ENCODE measurements at places on chromosomes 1 and 21.

GRCh38 chr1:64263856-64264255 lies 60.4 kb downstream of the UBE2U start:
- no peak for DNase-seq

GRCh38 chr1:96236156-96236739 lies 485.3 kb upstream of the PTBP2 start:
- DNase-seq, result peak; percentile 12

DNA sequence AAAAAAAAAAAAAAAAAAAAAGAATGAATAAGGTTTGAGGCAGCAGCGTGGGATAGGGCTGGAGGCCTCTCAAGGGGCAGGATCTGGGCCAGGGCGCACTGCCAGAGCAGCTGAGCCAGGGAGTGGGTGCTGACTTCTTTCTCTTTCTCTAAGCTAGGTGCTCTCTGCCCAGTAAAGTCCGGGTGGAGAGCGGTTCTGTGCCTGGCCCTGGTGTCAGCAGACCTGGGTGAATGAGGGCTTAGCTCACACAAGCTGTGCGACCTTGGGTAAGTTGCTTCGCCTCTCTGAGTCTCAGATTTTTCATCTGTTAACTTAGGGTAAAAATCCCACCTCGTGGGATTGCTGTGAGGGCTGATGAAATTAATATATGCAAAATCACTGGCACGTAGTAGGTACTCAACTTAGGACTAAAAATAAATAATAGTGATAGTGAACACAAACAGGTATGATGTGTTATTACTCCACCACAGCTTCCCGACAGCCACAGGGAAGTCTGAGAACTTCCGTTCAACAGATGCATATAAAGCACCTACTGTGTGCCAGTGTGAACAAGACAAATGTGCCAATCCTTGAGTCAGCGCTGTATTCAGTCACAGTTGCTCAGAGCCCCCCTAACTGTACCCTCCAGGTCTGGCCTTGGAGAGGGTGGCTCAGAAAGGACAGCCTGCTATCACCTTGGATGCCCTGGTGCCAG lies 2.0 kb upstream of the FAM131C start:
- no peak for DNase-seq

DNA sequence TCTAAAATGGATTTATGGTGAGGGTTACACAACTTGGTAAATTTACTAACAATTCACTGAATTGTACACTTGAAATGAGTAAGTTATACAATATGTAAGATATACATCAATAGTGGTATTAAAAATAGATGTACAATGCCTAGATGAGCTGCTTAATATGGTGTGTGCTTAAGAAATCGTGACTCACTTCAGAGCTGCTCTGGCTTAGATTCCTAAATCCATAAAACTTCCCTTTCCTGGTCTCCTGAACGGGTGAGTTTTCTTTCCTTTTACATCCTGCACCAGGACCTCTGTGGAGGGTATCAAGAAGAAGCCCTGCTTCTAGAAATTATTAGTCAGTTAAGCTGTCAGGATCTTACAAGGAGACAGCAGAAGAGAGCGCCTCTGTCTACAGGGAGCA lies 30.4 kb downstream of the H3-3A start:
- no peak for DNase-seq

GRCh38 chr1:40658751-40659648 lies 6.5 kb downstream of the RIMS3 start:
- no peak for DNase-seq

DNA sequence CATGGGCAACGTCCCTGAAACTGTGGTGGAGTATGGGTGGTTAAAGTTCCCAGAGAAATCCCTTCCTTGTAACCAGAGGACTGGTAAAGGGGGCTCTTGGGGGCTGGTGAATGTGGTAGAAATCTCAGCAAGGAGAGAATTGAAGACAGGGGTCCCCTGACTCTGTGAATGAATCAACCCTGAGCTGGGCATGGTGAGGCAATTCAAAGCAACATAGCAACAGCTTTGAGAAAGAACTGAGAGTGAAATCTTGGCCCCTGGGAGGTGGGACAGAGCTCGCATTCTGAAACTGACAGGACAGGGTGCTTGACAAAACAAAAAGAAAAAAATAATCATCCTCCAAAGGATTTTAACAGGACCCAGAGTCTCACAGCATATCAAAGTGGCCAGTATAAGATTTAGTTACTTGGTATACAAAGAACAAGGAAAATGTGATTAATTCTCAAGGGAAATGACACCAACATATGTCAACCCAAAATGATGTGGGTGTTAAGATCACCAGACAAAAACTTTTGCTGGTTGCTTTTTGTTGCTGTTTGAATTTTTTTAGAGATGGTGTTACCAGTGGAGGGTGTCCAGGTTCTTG lies 11.7 kb upstream of the SUMO3 start:
- DNase-seq, result no peak

DNA sequence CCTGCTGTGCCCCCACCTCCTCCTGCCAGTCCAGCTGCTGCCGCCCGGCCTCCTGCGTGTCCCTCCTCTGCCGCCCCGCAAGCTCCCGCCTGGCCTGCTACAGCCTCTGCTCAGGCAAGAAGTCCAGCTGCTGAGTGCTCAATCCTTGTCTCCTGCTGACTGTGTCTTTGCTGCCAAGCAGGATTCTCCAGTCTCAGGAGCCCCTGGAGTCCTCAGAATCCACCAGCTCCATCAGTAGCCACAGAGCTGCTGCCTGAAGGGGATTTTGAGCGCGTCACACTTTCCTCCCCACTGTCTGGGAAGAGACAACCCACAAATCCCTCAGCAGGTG lies 973 bp downstream of the KRTAP10-11 start:
- DNase-seq, result no peak

GRCh38 chr1:212401042-212401441 lies 13.6 kb downstream of the PACC1 start:
- DNase-seq, result no peak

GRCh38 chr21:44709426-44710293 lies 1.7 kb downstream of the TSPEAR start:
- no peak for DNase-seq

DNA sequence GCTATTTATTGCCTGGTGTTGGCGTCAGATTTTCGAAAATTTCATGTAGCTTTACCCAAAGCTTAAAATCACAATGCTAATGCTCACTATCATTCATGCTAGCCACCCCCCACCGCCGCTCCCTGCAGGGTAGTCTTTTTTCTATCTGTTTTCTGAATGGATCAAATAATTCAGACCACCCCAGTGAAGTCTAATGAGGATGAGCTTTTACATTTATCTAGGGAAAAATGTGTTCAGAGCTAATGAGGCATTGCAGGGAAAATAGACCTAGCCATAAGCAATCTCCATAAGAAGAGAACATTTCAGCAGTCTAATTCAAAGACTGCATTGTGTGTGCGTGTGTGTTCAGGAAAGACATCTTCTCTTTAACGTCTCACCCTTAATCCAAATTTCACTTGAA lies 533.0 kb upstream of the PRMT6 start:
- no peak for DNase-seq

GRCh38 chr1:39127513-39127912 lies 77.0 kb upstream of the MACF1 start:
- DNase-seq, result no peak

GRCh38 chr1:149844101-149844500 lies 55.3 kb upstream of the BOLA1 start:
- DNase-seq, result no peak

DNA sequence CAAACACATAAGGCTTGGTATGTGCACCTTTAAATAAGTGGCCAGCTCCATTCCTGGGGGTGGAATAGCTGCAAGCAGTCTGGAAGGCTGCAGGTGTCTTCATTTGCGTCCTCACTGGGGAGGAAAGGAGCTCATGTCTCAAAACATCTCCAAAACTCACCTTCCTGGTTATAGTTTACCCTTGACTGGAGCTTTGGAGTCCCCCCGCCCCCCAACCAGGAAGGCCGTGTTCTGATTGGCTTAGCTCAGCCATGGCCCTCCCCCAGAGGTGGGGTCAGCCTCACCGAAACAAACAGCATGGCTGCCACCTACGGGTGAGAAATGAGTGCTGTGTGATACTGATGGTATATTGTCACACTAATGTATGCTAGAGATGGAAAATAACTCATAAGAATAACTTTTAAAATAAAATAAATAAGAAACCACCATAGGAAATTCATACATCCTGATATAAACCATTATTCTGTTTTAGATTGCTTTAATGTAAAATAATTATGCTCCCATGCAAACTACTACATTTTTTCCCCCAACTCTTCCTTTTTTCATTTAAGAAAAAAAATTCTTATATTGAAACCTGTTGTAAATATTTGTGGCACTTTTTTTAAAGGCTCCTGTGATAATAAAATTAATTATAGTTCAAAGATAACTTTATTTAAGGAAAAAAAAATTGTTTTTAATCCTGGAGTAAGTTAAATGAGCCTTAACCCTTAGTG lies 90.8 kb downstream of the ZP4 start:
- DNase-seq, result peak; percentile 3

- no peak for DNase-seq
These were observed 19.9 kb downstream of the HIPK1 start for GRCh38 chr1:113949007-113949406.

DNA sequence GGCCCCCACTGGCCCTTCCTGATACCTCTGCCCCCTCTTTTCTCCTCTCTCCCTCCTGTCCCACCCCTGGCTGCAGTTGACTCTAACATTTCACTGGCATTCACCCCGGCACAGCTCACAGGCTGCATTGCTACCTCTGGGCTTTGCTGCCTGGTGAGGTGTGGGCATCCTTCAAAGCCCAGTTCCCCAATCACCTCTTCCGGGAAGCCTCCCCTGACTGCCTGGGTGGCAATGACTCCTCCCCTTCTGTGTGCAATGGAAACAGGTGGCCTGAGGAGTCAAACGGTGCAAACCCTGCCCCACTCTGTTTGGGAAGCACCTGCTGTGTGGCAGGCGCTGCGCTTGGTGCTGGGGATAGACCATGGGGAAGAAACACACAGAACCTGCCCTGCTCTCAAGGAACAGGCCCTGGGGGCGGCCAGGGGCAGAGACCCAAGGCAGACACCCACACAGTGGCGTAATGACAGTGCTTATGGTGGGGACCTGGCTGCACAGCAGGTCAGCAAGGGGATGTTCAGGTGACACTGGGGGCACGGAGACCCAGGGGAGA lies 39.3 kb upstream of the POFUT2 start:
- no peak for DNase-seq

DNA sequence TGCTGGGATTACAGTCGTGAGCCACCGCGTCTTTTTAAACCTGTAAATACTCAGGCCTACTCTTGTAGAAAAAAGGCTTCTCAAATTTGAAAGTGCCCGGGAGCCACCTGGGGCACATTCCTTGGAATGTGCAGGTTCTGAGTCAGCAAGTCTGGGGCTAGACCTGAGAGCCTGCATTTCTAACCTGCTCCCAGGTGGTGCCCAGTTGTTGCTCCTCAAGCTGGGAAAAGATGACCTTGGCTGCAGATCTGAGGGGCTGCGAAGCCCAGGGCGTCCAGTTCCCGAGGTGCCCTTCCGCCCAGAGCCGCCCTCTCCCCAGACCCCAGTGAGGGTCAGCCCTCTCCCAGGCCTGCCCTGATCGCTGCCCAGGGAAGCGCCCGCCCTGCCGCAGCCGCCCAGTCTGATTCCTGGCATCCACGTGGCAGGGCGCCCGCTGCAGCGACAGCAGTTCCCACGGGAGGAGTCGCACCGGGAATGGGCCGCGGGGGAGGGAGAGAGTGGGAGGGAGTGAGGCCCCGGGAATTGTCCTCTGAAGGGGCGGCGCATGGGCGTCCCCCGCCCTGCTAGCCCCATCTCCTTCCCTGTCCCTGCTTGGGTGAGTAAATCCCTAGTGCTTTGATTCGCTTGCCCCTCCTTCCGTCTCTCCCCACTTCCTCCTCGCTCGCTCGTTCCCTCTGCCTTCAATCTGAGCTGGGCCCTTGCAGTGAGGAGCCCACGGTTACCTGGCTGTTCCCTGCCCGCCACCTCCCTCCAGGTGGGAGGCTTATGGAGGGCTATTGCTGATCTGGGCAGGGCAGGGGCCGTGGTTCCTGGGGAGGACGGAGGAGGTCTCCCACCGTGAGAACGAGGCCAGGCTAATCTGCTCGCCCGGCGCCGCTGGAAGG lies 18.8 kb upstream of the TENT5B start:
- no peak for DNase-seq

DNA sequence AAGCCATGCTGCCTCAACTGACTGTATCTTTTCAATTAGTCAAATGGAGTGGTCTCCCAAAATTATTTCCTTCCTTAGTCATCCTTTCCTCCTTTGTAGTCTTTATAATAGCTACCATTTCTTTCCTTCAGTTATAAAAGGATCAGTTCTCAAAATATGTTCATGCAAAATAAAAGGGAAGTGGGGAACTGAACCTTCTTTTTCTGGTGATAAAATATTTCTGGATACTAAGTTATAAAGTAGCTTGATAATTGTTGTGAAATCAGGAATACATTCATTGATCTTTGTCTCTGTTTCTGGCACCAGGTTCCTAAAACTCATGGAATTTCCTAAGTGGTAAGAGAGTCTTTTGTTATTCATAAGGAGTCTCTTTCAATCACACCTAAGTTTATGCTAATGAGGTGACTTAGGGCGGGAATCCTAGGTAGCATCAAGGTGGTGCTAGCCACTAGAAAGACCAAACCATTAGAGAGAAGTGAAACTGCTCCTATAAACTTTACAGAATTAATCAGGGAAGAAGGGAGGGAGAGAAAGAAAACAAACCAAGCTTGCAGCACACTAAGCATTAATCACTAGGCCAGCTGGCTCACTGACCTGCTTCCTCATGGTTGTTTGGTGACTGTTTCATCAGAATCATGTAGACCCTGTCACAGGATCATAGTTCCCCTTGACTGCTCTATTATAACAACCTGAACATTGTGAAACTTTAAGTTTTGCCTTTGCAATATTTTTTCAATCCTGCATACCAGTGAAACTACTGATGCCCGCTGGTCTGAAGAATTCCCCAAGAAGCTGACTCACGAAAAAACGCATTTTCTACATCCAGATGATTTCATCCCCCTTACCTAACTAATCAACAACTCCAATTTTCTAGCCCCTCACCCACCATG lies 161.6 kb upstream of the PTBP2 start:
- no peak for DNase-seq

DNA sequence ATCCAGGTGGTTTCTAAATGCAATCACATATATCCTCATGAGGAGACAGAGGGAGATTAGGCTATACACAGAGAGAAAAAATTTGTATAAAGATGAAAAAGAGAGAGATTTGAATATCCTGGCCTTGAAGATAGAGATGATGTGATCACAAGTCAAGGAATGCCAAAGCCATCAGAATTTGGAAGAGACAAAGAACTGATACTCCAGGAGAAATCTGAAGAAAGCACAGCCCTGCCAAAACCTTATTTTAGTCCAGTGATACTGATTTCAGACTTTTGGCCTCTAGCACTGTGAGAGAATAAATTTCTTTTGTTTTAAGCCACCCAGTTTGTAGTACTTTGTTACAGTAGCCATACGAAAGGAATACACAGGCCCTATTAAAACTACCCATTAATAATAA lies 33.4 kb downstream of the DOCK7 start:
- no peak for DNase-seq

Data from GF-D8 (cell line).